ENCODE measurements at places on chromosomes 12 and 14.

- no peak for DNase-seq
These were observed 33.1 kb upstream of the GPR132 start for GRCh38 chr14:105098316-105098715.

DNA sequence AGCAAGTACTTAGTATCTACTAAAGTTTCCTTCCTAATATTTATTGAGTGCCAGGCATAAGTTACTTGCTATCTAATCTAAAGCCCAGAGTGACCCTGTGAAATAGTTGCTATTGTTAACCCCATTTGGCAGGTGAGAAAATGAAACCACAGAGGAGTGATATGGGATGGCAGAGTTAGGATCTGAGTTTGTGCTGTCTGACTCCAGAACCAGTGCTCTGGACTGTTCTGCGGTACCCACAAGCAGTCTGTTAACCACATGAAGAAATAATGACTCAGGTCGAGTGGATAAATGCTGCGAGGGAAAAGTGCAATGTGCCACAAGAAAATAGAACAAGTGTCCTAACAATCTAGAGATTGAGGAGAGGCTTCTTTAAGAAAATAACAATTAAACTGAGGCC lies 60.7 kb upstream of the GZMB start:
- DNase-seq, result no peak

DNA sequence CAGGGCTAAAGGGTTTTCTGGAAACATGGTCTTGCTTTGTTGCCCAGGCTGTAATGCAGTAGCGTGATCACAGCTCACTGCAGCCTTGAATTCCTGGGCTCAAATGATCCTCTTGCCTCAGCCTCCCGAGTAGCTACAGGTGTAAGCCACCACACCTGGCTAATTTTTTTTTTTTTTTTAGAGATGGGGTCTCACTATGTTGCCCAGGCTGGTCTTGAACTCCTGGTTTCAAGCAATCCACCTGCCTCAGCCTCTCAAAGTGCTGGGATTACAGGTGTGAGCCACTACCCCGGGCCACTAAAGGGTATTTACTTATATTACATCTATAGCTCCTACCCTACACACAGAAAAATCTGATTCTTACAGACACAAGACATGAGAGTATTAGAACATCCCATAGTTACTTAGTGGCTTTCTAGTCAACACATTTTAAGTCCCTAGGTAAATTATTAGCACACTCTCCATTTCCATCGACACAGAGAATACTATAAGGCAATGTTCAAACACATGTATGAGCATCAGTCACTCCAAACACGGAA lies 6.2 kb upstream of the DCAF11 start:
- DNase-seq, result no peak

DNA sequence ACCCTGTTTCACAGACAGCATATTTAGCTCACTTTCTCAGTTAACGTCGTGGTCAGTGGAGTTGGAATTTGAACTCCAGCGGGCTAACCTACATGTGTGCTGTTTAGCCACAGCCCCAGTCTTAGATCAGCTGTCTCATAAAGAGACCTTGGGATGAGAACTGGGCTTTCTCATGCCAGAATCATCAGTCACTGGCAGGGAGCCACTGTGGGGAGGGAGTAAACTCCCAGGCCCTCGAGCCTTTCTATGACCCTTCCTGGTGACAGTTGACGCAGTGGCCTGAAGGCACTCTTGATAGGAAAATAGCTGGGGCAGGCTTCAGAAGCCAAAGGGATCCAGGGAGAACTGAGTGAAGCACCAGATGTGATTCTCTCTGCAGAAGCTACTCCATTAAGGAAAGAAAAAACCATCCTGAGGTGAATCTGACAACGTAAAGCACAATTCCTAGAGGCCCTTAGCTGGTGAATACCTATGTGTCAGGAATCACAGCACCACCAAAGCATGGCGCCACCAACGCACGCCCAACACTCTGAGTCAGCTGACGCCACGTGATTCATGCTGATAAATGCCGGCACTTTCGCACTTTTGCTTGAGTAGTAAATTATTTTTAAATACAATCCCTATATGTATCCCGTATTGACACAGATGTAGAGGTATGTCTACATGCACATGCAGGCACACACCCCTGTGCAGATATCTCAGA lies 279.6 kb upstream of the TMEM132C start:
- no peak for DNase-seq
